ENCODE measurements at places on chromosomes 3 and 15.
A peak's percentile ranks its signal among the peaks of the same experiment; 100 is the strongest.

DNA sequence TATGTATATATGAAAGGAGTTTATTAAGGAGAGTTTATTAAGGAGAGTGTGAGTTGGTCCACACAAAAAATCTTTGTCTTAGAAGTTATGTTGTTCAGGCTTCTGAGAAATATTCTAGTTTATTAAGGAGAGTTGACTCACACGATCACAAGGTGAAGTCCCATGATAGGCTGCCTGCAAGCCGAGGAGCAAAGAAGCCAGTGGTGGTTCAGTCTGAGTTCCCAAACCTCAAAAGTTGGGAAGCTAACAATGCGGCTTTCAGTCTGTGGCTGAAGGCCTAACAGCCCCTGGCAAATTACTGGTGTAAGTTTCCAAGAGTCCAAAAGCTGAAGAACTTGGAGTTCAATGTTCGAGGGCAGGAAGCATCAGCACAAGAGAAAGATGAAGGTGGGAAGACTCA is 42.4 kb upstream of the DAZL start:
- DNase-seq = no peak

GRCh38 chr3:189301479-189301878 is 129.7 kb downstream of the TPRG1 start:
- DNase-seq = no peak

DNA sequence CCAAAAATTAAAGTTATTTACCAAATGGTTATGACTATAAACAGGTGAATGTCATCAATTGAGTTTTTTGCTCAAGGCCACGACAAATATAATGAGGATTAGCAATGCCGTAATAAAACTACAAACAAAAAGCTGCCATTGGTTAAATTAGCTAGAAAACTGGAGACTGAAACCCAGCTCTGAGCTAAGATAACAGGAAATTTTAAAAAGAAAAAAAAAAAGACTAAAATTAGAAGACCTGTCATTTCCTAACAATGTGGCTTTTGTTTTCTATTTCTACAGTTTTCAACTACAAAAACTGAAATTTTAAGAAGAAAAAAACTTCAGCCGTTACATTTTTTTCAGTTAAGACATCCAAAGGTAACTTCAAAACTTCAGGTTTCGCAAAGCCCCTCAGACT is 9.7 kb downstream of the SLC12A6 start:
- DNase-seq = peak; percentile 62

DNA sequence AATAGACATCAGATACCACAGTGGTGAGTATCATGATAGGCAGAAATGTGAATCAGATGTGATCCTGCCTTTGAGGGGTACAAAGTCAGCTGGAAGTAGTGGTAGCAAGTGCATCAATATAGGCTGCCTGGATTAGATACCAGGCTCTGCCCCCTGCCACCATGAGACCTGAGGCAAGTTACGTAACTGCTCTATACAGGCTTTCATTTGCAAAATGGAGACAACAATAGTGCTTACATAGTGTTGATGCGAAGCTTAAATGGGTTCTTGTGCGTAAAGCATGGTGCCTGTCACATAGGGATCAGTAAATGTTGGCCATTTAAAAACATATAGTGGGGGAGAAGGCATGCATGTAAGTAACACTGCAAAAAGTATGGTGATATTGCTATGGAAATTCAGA is 158.0 kb downstream of the RYR3 start:
- no peak for DNase-seq

DNA sequence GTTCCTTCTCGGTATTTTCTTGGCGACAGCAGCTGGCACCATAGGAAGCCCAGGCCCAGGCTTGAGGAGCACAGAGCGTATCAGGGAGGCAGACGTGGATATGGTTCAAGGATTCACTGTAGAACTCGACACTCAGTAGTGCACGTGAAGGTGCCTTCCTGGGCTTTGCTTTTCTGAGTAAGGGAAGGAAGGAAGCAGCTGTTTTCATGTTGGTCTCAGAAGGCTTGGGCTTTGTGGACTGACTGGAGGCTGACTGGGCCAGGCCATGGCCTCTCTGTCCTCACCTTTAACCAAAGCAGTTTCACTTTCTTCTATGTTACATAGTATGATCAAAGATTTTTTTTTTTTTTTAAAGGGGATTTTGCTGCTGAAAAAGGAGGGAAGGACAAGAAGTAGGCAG is 6.9 kb upstream of the GHRL start:
- DNase-seq = peak; percentile 79

- DNase-seq = no peak
Observed at GRCh38 chr3:13470894-13471574, 9.1 kb upstream of the HDAC11 start.

DNA sequence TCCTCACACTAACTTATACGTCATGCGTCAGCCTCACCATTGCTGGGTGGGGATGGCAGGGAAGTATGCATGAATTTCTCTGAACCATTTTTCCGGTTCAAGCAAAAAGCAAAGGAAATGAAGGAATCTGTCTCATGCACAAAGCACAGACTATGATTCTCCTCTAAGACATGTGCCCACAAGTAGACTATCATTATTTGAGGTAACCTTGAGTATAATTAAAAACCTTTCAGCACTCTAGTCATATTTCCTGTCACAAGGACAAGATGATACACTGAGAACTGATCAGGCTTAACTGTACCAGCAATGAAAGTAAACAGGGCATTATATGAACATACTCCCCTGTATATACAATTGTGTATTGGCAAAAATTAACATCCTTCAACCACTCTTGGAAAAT is 56.7 kb upstream of the TSC22D2 start:
- DNase-seq = no peak

DNA sequence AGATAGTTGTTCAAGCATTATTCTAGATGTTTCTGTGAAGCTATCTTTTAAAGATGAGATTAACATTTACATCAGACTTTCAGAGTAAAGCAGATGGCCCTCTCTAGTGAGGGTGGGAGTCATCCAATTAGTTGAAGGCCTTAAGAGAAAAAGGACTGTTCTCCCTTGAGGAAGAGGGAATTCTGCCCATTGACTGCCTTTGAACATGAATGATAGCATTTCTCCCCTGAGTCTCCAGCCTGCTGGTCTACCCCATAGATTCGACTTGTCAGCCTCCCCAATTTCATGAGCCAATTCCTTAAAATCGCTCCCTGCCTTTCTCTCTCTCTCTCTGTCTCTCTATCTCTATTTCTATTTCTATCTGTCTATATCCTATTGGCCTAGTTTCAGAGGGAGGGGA is 115.5 kb downstream of the EBLN2 start:
- DNase-seq = no peak

- DNase-seq = no peak
Observed at GRCh38 chr3:149519912-149520311, 45.4 kb downstream of the TM4SF4 start.

- DNase-seq = no peak
Observed at GRCh38 chr15:68572921-68573320, 5.9 kb upstream of the CORO2B start.
